ENCODE measurements at places on chromosomes 11 and 22.
A peak's percentile ranks its signal among the peaks of the same experiment; 100 is the strongest.

GRCh38 chr11:101612481-101612880, 28.7 kb upstream of the TRPC6 start:
- H3K4me3 ChIP-seq = no peak overlapping the region
- H3K27me3 ChIP-seq = peaks cover 4% of the 10 kb centered on the region
- H3K27ac ChIP-seq = no peak overlapping the region
- no peak for DNase-seq
- H3K4me1 ChIP-seq = peaks cover 3% of the 10 kb centered on the region

- no peaks in the 10 kb centered on the region for H3K36me3 ChIP-seq
- DNase-seq = no peak
- peaks cover 8% of the 10 kb centered on the region for H3K4me1 ChIP-seq
- H3K4me3 ChIP-seq = no peak overlapping the region
- no peak overlapping the region for H3K27ac ChIP-seq
- no peaks in the 10 kb centered on the region for H3K27me3 ChIP-seq
These were observed 56.8 kb downstream of the C22orf31 start for GRCh38 chr22:29004647-29005371.

DNA sequence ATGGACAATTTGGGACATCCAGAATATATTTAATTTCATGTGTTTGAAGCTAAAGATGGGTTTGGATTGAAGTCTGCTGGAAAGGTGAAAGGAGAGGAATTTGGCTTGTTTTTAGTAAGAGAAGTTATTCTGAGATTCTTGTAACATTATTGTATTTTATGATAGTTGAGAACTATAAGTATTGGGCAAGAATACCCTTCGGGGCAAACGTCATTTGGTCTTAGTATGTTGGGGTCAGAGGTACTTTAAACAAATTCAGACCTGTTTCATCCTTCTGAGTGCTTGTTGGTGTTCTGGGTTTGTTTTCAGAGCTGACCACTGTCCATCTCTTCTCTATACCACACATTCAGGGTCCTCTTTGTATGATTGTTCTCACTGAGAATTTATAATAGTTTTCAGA, 19.5 kb downstream of the PANX1 start:
- no peak for DNase-seq
- H3K4me1 ChIP-seq = peaks cover 59% of the 10 kb centered on the region
- no peaks in the 10 kb centered on the region for H3K36me3 ChIP-seq
- no peak overlapping the region for H3K4me3 ChIP-seq
- H3K27me3 ChIP-seq = no peaks in the 10 kb centered on the region

DNA sequence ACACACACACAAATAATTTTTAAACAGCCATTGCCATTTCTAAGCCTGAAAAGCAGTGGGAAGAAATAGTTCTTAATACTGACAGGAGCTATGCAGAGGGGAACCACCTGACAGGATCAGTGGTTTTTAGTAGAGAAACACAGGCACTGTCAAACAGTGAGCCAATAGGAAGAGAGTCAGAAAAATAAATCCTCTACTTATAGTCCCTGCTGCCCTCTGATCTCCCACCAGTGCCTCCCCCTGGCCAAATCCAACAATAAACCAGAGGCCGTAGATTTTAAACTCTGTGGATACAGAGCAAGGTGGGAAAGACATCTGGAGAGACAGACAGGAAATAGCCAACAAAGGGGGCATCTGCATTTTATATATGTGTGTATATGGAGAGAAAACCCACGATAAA, 7.9 kb upstream of the OR56B4 start:
- no peak overlapping the region for H3K27ac ChIP-seq
- H3K36me3 ChIP-seq = no peaks in the 10 kb centered on the region
- no peak for DNase-seq
- H3K4me3 ChIP-seq = no peak overlapping the region

- no peaks in the 10 kb centered on the region for H3K36me3 ChIP-seq
- peaks cover 26% of the 10 kb centered on the region for H3K27me3 ChIP-seq
- peak overlapping the region; percentile 96 for H3K4me3 ChIP-seq
These were observed 6.1 kb downstream of the SLC25A1 start for GRCh38 chr22:19172213-19173046.
